ENCODE measurements at places on chromosomes 3 and 15.

DNA sequence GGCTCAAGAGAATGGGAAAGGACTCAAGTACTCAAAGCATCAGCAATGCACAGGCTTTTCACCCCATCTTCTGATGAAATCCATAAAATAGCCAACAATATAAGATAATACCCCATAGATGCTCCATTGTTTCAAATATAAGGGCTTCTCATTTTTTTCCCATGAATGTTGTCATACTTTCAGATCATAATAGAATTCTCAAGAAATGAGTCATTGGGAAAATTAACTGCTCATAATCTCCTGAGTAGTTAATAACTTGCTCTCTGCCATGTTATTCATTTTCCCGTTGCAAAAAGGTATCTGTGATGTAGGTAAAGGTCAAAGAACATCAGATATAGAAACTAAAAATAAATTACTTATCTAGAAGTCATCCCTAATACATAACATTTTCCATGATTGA is 121.9 kb downstream of the NSUN3 start:
- DNase-seq: no peak

DNA sequence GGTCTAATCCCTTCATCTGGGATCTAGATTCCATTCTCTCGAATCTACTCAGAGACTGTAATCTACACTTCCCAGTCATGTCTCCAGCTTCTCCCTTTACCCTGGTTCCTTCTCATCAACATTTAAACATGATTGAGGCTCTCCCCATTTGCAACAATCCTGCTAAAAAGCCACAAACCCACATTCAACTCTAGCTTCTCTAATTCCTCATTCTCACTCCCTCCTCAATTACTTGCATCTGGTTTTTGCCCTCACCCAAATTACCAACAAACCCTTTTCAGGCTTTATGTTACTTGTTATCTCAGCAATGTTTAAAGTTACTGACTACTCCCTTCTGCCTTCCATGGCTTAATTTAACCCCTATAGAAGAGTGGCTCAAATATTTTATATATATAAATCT is 11.5 kb downstream of the ETFA start:
- DNase-seq: no peak

GRCh38 chr3:136194409-136195257 is 1.5 kb downstream of the MSL2 start:
- no peak for DNase-seq

DNA sequence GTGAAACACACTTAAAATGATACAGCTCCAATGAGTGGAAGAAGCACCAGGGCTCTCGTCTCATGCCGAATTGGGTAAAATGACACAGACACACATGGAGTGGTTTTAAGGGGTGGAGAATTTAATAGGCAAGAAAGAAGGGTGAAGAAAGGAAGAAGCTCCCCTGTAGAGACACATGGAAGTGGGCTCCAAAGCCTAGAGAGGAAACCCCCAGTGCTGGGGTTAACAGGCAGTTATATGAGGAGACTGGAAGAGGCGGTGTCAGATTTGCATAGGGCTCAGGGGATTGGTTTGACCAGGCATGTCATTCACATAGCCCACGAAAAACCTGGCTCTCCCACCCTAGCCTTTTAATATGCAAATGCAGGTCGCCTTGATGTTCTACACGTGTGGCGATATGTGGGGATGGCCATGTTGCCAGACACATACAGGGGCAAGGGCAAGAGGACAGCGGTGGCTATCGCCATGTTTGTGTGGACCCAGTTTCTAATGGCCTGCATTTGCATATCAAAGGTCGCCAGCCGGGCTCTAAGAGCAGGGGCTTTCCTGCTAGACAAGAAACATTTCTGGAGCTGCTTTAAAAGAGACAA is 1.9 kb upstream of the DPH6 start:
- DNase-seq: no peak

DNA sequence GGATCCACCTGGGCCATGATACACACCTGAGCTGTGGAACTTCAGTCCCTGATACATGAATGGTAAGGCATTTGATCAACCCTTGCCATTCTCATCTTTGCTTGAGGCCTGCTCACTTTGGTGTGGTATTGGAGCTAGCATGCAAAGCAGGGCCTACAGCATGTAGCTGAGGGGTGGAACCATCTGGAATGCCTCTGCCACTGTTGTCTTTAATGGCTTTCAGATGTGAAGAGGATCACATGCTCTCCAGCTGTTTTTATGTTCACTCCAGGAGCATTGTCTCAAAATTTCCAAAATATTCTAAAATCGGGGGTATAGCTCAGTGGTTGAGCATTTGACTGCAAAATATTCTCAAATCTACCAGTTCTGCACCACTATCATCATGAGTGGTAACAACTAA is 64.4 kb upstream of the PHLDB2 start:
- DNase-seq: no peak

All from HS-27A (cell line).